Small intestine (tissue), 16 donors: ENCODE measurements at places on chromosomes 1 and 21.

DNA sequence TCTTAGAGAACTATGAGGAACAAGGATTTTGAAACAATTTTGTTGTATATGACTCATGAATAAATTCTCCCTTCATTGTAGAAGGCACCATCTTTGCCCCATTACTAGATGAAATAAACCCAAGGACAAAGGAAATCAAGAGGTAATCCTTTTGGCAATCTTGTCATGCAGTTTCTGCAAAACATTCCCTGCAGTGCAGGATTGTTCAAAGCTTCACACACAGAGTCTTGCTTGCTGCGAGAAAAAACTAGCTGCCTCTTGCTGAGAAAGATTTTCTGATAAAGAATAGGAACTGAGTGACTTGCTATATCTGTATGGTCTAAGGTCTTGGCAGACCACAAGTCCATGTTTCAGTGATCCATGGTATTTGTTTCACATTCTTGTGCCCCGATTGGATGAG, 657.4 kb upstream of the ADGRL4 start:
- DNase-seq, result no peak

GRCh38 chr21:38680401-38680800, 125.3 kb upstream of the ETS2 start:
- DNase-seq, result no peak

GRCh38 chr21:45578811-45579381, 36.7 kb upstream of the SLC19A1 start:
- no peak for DNase-seq

GRCh38 chr1:207669528-207670009, 24.6 kb downstream of the CR1L start:
- no peak for DNase-seq

DNA sequence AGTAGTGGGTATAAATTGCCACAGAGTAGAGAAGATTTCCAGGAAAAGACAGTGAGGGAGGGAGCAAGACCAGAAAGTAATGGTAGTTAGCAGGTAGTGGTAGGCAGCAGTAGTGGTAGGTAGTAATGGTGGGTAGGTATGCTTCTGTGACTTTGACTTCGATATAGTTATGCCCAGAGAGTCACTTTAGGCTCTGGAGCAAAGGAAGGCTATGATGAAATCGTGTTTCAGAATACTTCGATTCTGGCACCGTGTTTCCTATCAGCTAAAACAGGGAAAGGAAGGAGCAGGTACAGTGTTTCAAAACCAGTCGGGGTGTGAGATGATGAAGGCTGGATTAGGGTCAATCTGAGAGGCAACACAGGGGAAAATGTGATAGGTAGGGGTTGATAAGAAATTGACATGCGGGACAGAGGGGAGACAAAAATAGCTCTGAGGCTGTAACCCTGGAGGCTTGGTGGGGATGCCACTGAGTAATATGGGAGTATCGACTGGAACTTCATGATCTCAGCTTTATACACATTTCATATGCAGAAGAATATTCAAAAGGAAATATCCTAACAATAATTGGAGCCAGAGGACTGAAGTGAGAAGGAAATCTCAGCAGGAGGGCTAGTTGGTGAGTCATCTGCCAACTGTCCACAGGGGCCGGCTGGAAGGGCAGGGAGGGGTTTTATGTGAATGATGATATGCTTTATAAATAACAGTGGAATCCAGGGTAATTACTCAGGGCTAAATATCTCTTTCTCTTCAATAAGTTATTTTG, 25.2 kb upstream of the TRIM45 start:
- no peak for DNase-seq
